ENCODE measurements at places on chromosomes 5 and 9. TPM values are rescaled to one million over a fixed set of nuclear protein-coding genes. Genes with fewer than 3 reads are reported as not detected.

The ARSK gene
- 11.6 TPM for total RNA-seq

The CBY3 gene
- total RNA-seq, result not detected

The GDA gene
- total RNA-seq, result 4.3 TPM

The FGFR4 gene
- 1.1 TPM for total RNA-seq

The CDK5RAP2 gene
- total RNA-seq, result 36.5 TPM

The SLC24A2 gene
- 35.7 TPM for total RNA-seq

The C5orf52 gene
- total RNA-seq, result not detected
